Esophagus squamous epithelium (tissue), 5 donors: ENCODE measurements at places on chromosomes 4 and X. TPM values are rescaled to one million over a fixed set of nuclear protein-coding genes. Genes with fewer than 3 reads are reported as not detected.
A peak's percentile ranks its signal among the peaks of the same experiment; 100 is the strongest.

DNA sequence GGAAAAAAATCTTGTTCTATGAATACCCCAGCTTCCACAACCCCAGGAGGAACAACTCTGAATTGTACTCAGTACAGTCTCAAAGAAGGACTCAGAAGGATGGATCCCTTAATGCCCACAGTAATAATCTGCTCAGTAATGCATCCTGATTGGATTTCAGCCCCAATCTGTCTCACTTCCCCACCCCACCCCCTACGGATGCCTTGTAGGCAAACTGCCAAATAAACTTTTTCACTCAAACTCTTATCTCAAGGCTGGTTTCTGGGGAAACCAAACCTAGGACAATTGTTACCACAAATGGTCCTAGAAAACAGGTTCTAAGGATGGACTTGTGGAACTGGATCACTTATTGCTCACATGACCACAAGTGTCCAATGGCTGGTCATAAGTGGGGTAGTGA, 1021.8 kb upstream of the INTU start:
- no peaks in the 10 kb centered on the region for H3K27me3 ChIP-seq
- H3K36me3 ChIP-seq, result no peaks in the 10 kb centered on the region
- no peak overlapping the region for H3K27ac ChIP-seq
- no peaks in the 10 kb centered on the region for H3K4me1 ChIP-seq

DNA sequence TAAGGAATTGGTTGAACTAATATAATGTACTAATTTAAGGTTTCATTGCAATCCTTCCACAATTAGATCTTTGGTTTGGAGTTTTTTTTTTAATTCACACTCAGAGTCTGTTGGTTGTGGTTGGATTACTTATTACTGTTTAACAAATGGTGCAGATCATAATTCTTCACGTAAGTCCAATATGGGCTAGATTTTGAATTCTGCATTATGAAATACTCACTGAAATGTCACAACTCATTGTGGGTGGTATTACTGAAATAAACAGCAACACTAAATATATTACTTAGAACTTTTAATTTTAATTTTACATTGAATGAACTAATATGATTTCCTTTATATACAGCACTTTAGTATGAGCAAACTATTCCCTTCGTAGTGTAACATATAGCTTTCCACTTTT, 94.2 kb upstream of the MYOZ2 start:
- H3K27me3 ChIP-seq, result no peaks in the 10 kb centered on the region
- DNase-seq, result no peak
- no peaks in the 10 kb centered on the region for H3K36me3 ChIP-seq
- no peak overlapping the region for H3K27ac ChIP-seq

- no peaks in the 10 kb centered on the region for H3K4me1 ChIP-seq
- H3K27ac ChIP-seq, result peak overlapping the region; percentile 39
- DNase-seq, result peak; percentile 24
- no peaks in the 10 kb centered on the region for H3K27me3 ChIP-seq
- no peaks in the 10 kb centered on the region for H3K36me3 ChIP-seq
- peak overlapping the region; percentile 66 for H3K4me3 ChIP-seq
Measured at GRCh38 chr4:164956766-164957643, 20.5 kb downstream of the TRIM61 start.

DNA sequence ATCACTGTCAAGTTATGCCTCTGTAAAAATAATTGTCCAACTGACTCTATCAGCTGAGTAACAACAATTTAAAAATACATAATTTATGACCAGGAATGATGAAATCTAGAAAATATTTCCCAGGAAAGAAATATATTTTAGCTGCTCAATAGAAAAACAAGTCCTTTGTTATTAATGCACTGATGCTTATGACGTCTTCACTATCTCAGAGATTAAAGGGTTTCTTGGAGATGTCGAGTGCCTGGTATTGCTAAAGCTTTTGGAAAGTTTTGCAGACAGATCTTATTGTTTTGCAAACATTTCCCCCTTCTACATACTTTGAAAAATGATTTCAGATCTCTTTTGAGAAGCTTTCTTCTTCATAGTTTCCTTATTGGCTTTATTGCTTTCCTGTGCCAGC, 154.6 kb upstream of the RPS6KA3 start:
- no peak overlapping the region for H3K4me3 ChIP-seq
- DNase-seq, result no peak
- H3K27ac ChIP-seq, result no peak overlapping the region
- no peaks in the 10 kb centered on the region for H3K36me3 ChIP-seq
- H3K4me1 ChIP-seq, result no peaks in the 10 kb centered on the region

GRCh38 chrX:68690936-68691501, 43.6 kb downstream of the STARD8 start:
- H3K4me3 ChIP-seq, result no peak overlapping the region
- H3K36me3 ChIP-seq, result no peaks in the 10 kb centered on the region
- H3K27ac ChIP-seq, result no peak overlapping the region

GRCh38 chrX:23854945-23855344, 52.8 kb downstream of the APOO start:
- no peak for DNase-seq
- no peaks in the 10 kb centered on the region for H3K27me3 ChIP-seq

TMEM271 gene
- not detected for total RNA-seq
